ENCODE measurements at places on chromosomes 12 and 14. TPM values are rescaled to one million over a fixed set of nuclear protein-coding genes. Genes with fewer than 3 reads are reported as not detected.
A peak's percentile ranks its signal among the peaks of the same experiment; 100 is the strongest.

- DNase-seq = no peak
Observed at GRCh38 chr12:69366796-69367195, 7.3 kb downstream of the YEATS4 start.

GRCh38 chr12:114209861-114210260 is 196.1 kb downstream of the TBX5 start:
- DNase-seq = no peak

- no peak for DNase-seq
Observed at GRCh38 chr12:5748027-5748426, 197.0 kb downstream of the ANO2 start.

DNA sequence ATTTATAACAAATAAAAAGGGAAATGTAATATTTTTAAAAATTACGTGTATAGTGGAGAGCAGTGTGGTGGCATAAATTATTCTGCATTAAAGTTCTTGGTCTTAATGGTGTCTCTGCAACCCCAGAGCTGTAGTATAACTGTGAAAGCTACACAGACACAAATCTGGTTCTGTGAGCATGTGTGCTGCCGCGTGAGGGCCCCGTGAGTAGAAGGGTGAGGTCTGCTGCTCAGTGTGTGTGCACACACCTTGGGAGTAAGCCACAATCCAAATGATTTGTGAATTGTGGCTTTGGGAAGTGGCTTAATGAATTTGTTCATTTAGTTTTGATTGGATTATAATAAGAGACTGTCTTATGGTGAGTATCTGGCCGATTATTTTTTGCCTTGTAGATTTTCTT is 16.8 kb downstream of the PELI2 start:
- no peak for DNase-seq

DNA sequence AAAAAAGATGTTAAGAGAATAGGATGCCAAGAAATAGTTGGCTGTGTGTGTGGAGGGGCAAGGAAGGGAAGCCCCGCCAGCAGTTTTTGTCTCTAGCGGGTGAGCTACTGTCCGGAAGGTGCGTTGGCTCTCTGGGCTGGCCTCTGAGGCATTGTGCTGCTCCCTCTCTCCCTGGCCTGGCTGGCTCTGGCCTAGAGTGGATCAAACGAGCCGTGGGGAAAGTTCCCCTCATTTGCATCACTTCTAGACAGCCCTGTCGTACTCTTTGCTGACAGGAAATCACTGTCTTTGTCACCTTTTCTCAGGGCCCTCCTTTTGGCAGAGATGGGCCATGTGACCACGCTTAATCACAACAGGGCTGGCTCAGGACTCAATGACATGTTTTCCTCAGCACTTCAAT is 236.1 kb upstream of the NPAS3 start:
- DNase-seq = peak; percentile 89

GRCh38 chr14:103894723-103895059 is 33.6 kb upstream of the TDRD9 start:
- DNase-seq = no peak

GRCh38 chr12:116474331-116474730 is 84.8 kb upstream of the MAP1LC3B2 start:
- DNase-seq = no peak

DNA sequence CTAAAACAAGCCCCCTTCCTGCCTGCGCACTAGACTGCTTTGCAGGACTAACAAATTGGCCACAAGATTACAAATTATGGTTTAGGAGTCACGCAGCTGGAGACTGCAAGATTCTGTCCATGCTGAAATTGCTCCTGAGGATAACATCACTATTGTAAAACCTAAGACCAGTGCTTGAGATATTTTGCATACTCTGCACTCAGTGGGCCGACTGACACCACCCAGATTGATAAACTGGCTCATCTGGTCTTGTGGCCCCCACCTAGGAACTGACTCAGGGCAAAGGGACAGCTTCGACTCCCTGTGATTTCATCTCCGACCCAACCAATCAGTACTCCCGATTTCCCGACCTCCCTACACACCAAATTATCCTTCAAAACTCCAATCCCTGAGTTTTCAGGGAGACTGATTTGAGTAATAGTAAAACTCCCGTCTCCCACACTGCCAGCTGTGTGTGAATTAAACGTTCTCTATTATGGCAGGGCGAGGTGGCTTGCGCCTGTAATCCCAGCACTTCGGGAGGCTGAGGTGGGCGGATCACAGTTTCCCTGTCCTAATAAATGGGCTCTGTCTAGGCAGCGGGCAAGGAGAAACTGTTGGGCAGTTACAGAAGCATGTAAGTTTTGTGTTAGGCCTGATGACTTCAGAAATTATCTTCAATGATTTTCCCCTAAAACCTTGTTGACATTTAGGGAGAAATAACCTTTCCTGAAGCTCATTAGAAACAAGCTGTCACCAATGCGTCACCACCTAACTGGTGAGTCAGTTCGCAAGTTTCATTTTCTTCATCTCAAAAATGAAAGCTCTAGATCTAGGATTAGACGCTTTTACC is 5.3 kb upstream of the UBC start:
- DNase-seq = no peak

GRCh38 chr12:120078868-120079267 is 37.7 kb downstream of the RAB35 start:
- peak; percentile 60 for DNase-seq

GRCh38 chr12:2198005-2198501 is 145.3 kb downstream of the CACNA1C start:
- no peak for DNase-seq

- no peak for DNase-seq
Observed at GRCh38 chr12:125882141-125882540, 816.9 kb downstream of the AACS start.

DNA sequence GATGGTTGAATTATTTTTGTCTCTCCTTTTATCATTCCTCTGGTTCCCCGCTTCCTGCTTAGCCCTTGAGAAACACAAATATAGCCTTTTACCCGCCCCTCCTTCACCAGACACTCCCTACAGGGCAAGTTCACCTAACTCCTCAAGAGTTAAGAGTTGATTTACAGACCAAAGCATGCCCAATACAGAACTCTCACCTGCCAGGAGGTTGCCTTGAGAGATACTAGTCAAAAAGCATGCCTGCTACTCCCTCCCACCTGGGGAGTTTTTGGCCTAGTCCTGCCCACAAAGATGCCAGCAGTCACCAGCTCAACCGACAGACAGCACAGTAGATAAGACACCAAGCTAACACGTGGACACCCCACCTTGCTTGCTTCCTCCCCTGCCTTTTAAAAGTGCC is 11.2 kb downstream of the LGMN start:
- no peak for DNase-seq

DNA sequence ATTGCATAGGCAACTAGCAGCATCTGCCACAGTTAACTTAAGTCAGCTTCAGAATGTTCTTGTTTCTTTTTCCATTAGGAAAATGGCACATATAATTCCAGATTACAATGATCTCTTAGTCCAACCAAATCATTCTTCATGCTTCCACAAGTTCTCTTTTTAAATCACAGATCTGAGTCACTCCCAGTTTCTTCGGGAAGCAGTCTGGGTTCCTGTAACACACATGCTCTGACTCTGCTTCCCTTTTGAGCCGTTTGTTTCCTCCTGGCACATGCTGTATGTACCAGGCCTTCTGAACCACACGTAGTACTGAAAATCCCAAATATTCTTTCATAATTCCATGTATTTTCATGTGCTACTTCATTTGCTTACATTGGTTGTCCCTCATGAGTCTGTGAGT is 388.8 kb upstream of the PDE3A start:
- no peak for DNase-seq

DNA sequence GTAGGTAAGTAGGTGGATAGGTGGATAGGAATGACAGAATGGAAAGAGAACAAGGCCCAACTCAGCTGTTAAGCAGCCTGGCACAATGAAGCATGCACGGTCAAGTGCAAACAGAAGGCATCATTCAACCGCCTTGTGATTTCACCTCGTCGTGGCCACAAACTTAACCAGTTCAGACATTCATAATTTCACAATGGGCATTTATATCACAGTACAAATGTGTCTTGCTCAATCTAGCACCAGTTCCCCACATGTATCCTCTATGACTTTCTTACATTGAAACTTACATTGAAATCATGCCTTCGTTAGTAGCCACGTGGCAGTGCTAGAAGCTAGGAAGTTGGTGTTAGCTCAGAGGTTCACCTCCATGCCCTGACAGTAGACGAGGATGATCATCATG is 207.5 kb downstream of the ETV6 start:
- DNase-seq = no peak

- DNase-seq = no peak
Observed at GRCh38 chr12:53355121-53355520, 19.0 kb upstream of the SP7 start.

GRCh38 chr12:118038137-118038536 is 21.6 kb downstream of the RFC5 start:
- DNase-seq = no peak

- no peak for DNase-seq
Observed at GRCh38 chr14:77040741-77041653, 12.5 kb upstream of the IRF2BPL start.

- no peak for DNase-seq
Observed at GRCh38 chr12:30691122-30691879, 4.4 kb downstream of the IPO8 start.

DNA sequence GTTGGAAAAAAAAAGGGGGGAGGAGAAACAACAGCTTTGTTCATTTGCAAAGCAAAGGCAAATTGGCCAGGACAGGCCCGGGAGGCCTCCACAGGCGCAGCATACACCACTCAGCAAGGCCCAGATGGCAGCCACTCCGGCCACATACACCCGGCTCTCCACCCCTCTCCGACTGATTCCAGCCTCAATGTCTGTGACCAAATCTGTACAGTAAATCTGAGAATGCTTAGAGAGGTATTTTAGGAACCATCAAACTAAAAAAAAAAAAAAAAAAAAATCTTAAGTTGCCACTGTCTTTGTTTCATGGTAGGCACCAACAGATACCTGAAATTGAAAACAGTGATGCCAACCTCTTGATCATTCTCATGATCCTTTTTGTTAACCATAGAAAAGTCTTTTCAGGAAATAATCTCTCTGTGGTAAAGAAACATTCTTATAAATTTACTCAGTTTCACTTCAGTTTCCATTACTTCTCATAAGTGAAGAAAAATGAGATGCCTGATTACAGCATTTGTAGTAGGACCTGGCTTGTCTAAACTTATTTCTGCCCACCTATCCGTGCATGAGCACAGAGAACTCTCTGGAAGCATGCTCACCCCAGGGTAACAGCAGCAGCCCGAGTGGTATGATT is 20.2 kb downstream of the VPS37B start:
- DNase-seq = peak; percentile 26

DNA sequence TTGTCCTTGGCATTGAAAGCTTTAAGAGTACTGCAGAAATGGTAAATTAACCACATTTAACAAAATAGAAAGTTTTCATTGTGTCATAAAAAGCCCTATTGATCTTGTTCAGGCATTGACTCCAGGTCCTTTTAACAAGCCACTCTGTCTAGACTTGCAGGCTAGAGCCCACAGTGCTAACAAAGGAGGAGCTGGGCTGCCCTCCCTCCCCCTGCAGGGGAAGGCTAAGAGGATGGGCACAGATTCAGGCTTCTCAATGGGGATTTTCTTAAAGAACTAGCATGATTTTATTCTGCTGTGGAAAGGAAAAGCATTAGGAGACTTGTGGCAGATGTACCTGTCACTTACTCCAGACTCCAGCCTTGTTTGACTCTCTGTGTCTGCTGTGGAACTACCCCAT is 463.6 kb downstream of the NRXN3 start:
- no peak for DNase-seq

DNA sequence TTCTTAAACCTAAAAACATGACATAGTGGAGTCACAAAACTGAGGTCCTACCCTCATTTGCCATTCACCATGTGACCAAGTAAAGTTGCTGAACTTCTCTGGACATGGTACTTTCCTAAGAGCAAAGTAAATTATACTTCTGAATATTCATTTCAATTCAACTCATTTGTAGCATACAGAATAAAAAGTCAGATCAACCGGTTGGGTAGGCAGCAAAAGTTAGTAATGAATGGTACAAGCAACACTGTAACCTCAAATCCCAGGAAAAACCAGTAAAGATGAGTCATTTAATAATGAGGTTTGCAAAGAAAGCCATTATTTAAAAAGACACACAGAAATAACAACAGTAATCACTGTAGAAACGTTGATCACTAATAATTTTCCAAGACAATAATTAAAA is 8.7 kb downstream of the POLE2 start:
- DNase-seq = no peak

GRCh38 chr14:53011053-53011462 is 60.2 kb upstream of the FERMT2 start:
- peak; percentile 95 for DNase-seq

DNA sequence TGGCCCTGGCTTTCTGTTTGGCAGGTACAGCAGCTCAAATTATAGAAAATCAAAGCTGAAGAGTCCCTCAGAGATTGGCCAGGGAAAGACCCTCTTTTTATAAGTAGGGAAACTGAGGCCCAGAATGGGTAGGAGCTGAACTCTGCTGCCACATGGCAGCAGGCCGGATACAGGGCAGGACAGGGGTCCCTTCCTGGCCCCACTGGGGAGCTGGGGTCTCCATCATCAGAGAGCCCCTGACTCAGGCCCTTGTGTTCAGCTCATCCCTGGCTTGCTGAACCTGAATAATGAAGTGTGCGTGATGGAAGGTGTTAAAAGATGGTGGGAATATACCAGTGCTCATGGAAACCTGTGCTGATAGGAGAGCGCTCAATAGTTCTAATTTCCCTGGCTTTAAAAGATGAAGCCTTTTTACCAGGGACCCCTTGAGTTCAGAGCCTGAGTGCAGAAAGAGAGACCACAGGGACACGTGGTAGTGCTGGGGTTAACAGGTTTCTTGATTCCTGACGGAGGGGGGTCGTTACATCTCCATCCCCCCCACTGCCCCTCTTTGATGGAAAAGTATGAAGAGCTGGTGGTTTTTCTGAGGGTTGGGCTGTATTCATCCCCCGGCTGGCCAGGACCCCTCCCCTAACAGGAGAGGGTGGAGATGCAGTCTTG is 4.4 kb downstream of the DLK1 start:
- DNase-seq = peak; percentile 58

- DNase-seq = no peak
Observed at GRCh38 chr14:51732494-51733112, 80.9 kb downstream of the FRMD6 start.

The COX8C gene
- 0.52 TPM for total RNA-seq

The CCDC197 gene
- total RNA-seq = not detected

The TRAF3 gene
- 17.8 TPM for total RNA-seq

The TAS2R19 gene
- 4.3 TPM for total RNA-seq

The SLC38A4 gene
- total RNA-seq = 1.0 TPM

The MED13L gene
- total RNA-seq = 176 TPM

The ZNF410 gene
- 39.2 TPM for total RNA-seq

The HOXC4 gene
- total RNA-seq = 17.1 TPM

The STXBP6 gene
- 14.9 TPM for total RNA-seq

The SERPINA6 gene
- total RNA-seq = not detected

The EFS gene
- total RNA-seq = 19.4 TPM

The TNFAIP2 gene
- total RNA-seq = 112 TPM

The PYGL gene
- total RNA-seq = 52.0 TPM

The LRRK2 gene
- 24.4 TPM for total RNA-seq

The GPR162 gene
- 3.9 TPM for total RNA-seq

The STON2 gene
- total RNA-seq = 20.5 TPM

The GLI1 gene
- total RNA-seq = 0.90 TPM

All from posterior vena cava (tissue), 2 donors.